ENCODE measurements at places on chromosomes 5 and 9.

GRCh38 chr5:39661026-39661779 is 236.4 kb upstream of the DAB2 start:
- no peak for DNase-seq

GRCh38 chr5:180380441-180380840 is 27.3 kb upstream of the GFPT2 start:
- DNase-seq = no peak

GRCh38 chr9:124040935-124041816 is 29.6 kb downstream of the LHX2 start:
- no peak for DNase-seq

DNA sequence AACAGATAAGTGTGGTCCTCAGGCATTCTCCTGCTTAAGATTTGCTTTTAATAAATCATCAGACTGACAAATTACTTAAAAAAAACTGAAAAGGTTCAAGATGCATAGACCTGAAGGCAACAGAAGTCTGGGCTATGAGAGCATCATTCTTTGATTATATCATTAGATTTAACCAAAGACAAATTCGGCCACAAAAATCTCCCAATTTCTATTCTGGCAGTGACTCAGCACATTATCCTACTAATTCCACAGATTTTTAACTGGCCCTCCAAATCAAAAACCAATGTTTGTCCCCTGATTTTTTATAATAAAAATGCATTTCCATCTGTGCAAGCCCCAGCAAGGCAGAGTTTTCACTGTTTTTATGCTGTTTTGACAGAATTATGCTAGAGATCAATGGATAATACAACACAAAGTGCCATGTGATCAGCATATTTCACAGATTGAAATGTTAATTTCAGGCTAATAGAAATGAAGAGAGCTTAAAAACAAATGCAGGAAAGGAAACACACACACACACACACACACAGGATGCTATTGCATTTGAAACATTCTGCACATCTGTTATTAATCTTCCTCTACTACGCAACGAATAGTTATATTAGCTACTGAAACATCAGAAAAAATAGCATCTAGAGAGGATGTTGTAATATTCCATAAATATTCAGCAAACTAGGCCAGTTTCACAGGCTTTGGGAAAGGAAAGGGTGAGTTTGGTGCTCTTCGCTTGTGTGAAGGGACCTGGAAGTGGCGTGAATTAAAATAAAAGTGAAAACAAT is 177.6 kb upstream of the ST8SIA4 start:
- DNase-seq = no peak

DNA sequence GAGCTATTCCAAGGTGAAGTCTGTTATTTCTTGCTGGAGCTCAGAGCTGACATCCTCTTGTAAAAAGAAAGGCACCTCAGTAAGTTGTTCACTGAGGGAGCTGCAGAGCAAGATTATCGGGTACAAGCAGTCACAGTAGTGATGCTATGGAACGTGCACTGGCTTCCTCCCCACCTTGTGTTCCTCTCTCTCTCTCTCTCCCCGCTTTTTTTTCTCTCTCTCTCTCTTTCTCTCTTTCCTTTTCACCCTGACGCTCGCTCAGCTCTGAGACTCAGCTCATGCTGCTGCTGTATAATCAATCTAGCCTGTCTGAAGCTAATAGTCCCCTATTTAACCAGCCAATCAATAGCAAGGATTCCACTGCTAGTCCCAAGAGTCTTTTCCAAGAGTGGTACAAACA is 587.6 kb upstream of the CDH18 start:
- no peak for DNase-seq

GRCh38 chr5:73693573-73694061 is 67.6 kb downstream of the ARHGEF28 start:
- DNase-seq = no peak

DNA sequence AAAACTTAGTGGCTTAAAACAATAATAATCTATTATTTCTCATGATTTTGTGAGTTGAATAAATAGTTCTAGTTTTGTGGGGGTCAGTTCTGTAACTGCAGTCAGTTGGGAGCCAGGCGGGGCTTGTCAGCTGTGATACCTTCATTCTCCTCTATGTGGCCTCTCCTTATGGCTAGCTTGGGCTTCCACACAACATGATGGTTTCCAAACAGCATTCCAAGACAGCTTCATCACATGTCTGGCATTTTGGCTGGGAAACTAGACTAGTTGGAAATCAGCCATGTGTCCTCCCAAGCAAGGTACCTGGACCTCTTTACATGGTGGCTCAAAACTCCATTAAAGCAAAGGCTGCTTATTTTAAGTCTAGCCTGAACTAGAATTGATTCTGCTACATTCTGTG is 61.4 kb upstream of the RANBP3L start:
- no peak for DNase-seq

DNA sequence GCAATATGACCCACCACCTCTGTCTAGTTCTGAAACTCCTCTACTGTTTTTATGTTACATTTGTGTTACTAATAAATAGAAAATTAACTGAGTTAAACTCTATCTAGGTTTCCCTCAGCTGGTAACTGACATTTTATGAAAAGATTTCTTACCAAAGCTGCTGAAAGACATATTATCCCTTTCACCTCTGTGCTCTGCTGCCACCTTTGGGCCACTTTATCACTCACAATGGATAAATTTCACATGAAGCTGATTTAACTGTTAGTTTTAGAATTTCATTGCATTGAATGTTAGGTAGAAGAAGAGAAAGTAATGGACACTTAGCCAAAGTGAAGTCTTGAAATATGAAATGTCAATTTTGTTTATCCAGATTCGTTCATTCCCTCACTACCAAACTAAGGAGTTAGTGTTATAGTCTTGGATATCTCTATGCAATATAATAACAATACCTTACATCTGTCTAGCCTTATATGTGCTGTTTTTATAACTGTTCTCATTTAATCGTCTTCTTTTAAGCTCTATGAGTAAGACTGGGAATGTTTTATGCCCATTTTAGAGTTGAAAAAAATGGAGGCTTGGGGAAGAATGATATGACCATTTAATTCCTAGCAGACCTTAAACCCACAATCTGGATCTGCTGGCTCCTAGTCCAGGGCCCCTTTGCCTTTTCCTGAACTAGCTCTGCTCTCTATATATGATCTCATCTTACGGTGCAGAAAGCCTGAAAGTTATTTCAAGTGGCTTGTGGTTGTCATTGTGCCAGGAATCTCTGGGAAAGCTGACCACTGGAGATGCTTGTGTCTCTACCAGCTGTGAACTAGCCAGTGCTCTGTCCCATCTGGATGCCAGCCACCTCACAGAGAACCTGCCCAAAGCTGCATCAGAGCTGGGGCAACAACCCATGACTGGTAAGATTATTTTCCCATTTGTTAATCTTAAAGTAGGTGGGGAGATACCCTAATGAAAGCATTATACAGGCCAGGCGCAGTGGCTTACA is 97.1 kb downstream of the GOLPH3 start:
- DNase-seq = peak; percentile 10

- no peak for DNase-seq
Measured at GRCh38 chr9:89542401-89543021, 44.6 kb upstream of the SEMA4D start.

DNA sequence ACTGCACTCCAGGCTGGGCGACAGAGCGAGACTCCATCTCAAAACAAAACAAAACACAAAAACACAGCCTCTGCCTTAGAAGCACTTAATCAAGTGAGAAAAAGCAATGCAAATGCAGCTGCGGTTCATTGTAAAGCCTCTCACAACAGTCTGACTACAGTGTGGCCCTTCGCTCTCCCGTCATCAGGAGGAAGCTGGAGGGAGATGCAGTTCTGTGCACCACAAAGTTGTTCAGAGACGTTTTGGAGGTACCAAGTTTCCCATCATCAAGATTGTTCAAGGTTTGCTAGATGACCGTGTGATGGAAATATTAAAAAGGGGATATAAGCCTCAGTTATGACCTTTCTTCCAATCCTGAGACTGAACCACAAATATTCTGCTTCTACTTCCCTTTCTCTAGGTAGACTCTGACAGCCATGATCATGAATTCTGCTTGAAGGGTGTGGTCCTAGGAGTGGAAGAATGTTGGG is 40.9 kb downstream of the SEC61B start:
- no peak for DNase-seq

DNA sequence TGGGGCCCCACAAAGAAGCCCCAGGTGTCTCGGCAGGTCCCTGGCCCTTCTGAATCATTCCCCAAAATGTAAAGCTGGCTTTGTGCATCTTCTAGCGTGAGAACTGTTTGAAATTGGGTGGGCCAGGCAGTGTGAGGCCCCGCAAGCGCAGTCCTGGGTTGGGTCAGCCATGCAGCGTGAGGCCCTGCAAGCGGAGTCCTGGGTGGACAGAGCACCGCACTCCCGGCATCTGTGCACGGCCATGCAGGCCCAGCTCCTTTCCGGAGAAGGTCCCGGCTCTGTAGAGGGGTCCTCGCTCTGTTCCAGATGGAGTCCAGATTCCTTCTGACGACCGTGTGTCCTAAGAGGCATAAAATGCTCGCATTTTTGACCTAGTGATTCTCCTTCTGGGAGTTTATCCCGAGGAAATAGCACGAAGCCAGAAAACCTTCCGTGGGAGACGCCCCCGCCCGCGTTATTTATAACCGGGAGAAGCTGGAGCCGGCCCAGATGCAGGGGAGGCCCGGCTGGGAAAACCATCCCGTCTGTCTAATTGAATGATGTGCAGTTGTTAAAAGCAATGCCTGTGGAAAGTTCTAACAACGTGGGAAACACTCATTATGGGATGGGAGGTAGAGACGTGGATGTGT is 19.4 kb upstream of the NOTCH1 start:
- DNase-seq = no peak

GRCh38 chr5:79878721-79879336 is 112.2 kb downstream of the MTX3 start:
- peak; percentile 29 for DNase-seq

- DNase-seq = no peak
Measured at GRCh38 chr5:16603701-16604100, 13.1 kb downstream of the RETREG1 start.

DNA sequence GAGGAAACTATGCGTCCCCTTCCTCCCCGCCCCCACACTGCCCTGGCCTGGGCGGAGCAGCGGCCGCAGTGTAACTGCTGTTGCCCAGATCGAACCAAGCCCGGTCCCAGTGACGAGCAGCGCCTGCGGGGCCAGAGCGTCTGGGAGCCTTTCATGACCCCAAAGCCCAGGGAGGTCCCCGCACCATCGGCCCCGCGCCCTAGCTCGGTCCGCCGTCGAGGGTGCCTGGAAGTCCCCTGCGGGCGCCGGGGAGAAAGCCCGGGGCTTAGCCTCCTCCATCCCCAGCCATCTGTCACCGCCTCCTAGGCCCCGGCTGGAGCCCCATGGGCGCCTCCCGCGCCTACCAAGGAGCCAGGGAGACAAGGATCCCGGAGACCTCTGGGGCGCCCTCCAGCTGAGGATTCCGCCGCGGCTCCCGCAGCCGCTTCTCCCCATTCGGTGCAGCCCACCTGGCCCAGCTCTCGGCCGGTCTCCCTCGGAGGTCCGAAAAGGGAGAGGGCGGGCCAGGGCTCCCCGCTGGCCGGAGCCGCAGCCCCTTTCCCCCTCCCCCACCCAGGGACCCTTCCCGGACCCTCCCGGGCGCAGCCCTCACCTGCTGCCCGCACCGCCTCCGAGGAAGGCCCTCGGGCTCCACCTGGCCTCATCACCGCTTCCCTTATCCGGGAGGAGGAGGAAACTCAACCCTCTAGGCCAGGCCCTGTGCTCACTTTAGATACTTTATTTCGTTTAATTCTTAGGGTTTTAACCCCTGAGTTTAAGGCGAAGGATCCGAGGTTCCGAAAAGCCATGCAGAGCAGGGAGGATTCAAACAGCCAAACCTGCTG is 45.6 kb downstream of the APTX start:
- no peak for DNase-seq

DNA sequence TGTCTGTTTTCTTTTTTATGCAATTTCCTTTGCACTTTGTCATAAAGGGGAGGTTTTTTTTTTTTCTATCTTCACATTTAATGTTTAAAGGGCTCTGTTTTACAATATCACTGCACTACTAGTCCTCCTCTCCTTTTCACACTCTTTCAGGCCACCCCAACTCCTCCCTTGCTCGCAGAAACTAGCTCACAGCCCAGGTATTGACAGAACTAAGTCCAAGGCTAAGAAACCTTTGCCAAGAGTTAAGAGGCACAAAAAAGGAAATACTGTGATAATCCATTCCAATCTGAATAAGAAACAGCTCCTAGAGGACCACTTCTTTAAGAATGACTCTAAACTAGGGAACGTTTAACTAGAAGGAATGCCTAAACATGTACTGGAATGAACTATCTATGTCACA is 1.1 kb upstream of the FGF10 start:
- no peak for DNase-seq

DNA sequence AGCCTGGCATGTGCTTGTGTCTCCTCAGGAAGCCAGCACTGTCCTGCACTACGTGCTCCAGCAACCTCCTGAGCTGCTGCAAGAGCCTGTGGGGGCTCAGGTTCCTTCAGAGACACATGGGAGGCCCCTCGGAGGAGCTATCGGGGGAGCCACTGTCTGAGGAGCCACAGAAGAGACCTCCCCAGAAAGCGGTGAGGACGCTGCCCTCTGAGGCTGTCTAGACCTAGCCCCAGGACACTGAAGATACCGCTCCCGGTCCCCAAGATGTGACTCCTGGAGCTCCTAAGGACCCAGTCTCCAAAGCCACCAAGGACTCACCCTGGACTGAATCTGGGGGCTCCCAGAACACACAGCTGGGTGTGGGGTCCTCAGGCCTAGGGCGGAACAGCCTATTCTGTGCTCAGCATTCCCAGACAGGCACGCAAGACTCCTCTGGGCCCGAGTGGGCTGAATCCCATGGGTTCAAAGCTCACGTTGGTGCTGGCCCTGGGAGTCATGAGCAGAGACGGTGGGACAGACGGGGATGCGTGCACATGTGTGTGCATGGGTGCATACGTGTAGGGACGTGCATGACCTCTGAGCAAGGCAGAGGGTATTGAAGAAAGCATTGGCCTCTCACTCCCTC is 50.0 kb downstream of the HRH2 start:
- DNase-seq = no peak

GRCh38 chr9:94906713-94907112 is 180.2 kb downstream of the AOPEP start:
- no peak for DNase-seq

GRCh38 chr9:93646640-93647178 is 70.3 kb downstream of the PHF2 start:
- no peak for DNase-seq

- DNase-seq = no peak
Measured at GRCh38 chr9:94864862-94865509, 138.5 kb downstream of the AOPEP start.

- no peak for DNase-seq
Measured at GRCh38 chr5:73743161-73743560, 117.2 kb downstream of the ARHGEF28 start.

- DNase-seq = peak; percentile 15
Measured at GRCh38 chr9:86098824-86099700, at the start of gene GOLM1. GOLM1 (minus strand) TSS chr9:86099558; CDS start chr9:86079320, 20,238 bp downstream.

All from stimulated activated CD8-positive, alpha-beta memory T cell treated with anti-CD3 and anti-CD28 coated beads, Interleukin-2, amount 100 ng/mL, for 48 hours (primary cell).